ENCODE measurements at places on chromosomes 7 and 10.

GRCh38 chr7:42726066-42726785 is 185.6 kb downstream of the C7orf25 start:
- ATAC-seq: no peak

- no peak for ATAC-seq
These were observed 294.8 kb downstream of the MDFIC start for GRCh38 chr7:115216652-115217051.

DNA sequence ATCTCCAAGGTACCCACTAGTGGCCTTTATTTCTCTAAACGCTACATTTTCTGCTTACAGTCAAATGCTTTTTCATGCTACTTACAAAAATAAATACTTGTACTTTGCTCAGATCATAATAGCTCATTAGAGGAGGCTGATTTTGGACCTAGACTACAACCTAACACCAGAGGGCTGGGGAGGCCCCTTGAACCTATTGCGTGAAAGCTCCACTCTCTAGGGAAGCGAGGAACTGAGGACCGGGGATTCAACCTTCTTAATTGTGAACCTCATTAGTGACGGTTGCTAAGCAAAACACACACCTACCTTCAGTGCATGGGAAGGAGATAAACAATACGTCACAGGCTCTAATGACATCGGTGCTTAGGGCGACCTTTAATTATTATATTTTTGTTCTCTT is 92.1 kb downstream of the EBF3 start:
- ATAC-seq: no peak

DNA sequence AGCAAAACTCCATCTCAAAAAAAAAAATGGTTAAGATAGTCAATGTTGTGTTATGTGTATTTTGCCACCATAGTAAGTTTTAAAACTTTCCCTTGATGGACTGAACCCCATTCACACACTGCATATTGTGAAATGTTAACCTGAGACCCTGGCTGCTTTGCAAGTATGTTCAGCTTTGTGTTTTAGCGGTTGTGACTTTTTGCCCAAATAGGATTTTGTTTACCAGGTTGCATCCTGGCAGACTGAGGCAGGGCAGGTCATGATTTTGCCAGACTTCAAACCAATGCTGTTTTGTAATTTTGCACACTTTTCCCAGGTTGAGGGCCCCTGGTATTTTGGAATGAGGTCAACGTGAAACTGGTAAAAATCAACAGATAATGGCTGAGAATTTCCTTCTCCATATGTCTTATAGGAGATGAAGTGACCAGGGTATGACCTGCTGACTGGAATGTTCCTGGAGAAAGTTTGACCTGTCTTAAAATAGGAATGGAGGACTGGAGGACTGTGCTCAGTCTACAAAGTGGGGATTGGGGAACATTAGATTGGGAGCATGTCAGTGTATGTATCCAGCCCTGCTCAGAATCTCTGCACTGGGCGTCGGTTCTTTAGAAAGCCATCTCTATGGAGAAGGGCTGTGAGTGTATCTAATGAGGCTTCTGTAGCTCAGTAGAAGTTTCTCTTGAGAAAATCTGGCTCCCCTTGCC is 76.2 kb downstream of the LRGUK start:
- no peak for ATAC-seq
